ENCODE measurements at places on chromosomes 5 and 9.

GRCh38 chr5:10145923-10146401 is 103.7 kb downstream of the ATPSCKMT start:
- no peak for DNase-seq

DNA sequence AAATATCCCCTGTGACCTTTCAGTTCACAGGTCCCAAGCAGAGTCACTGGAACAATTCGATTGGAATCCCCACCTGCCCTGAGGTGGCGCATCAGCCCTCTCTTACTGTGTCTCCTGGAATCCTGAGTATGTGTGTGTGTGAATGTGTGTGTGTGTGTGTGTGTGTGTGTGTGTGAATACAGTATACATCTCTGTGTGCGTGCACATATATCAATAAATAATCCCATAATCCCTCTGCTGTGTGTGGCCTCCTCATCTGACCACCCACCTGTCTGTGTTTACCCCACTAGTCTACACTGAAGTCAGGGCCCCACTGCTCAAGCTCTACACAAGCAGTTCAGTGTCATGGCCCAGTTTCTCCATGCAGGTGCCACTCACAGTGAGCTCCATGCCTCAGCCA is 187.4 kb downstream of the ERCC6L2 start:
- DNase-seq, result no peak

GRCh38 chr5:129398026-129398678 is 61.9 kb upstream of the ADAMTS19 start:
- no peak for DNase-seq

- DNase-seq, result no peak
Measured at GRCh38 chr5:134146651-134147518, 29.9 kb downstream of the SKP1 start.

GRCh38 chr5:7078101-7078500 is 317.8 kb upstream of the ADCY2 start:
- no peak for DNase-seq

DNA sequence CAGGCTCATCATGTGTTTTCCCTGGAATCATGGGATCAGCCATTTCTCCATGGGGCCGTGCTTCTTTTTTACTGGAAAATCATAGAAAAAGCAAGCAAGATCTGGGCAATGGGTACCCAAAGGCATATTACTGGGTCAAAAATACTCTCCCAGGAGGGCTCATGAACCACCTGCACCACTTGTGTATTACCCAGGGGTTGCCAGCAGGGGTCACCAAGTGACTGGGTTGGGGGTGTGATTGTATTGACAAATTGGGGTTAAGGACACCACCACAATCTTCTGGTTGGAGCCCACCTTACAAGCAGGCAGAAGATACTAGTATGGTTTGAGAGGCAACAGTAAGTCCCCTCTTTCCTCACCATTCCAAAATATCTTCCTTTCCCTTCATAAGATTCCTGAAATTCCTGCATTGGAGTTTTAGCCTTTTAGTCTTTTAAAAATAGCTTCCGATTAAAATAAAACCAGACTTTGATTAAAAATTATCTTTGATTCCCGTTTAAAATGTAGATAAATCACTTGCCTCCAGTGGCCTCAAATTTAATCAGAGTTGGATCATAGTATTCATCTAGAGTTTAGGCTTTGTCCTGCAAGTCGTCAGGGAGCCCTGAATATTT is 603.3 kb downstream of the KIF4B start:
- DNase-seq, result peak; percentile 43

DNA sequence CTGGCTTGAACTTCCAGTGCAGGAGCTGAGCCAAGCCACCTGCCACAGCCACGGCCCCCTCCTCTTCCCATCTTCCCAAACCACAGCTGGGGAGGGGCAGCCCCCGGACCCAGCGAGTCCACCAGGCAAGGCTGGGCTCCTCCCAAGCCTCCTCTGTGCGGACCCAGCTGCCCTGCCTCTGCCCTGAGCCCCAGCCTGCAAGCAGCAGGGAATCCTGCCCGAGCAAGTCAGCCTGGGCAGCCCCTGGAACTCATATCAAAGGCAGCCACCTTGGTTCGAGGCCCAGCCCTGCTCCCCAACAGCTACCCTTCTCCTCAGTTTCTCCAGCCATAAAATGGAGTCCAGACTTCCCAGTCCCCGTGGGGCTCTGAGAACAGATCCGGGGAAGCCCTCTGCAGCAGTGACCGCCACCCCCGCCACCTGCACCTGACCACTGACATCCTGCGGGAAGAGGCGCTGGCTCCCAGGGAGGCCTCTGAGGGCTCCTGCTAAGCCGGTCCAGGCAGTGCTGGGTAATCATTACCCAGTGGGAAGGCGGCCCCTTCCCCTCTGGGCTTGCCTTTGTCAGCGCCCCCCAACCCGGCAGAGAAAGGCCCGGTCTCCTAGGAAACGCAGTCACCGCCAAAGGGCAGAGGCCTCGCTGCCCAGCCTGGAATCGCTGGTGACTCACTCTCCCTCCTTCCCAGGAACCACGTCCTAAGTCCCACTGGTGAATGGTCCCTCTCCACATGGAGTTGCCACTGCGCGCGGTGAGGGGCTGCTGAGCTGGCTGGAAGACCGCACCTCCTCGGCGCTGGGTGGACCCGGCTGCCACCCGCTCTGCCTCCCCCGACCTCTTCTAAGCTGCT is 1.5 kb downstream of the VAV2 start:
- DNase-seq, result no peak

GRCh38 chr5:56414066-56414465 is 180.9 kb upstream of the ANKRD55 start:
- no peak for DNase-seq

DNA sequence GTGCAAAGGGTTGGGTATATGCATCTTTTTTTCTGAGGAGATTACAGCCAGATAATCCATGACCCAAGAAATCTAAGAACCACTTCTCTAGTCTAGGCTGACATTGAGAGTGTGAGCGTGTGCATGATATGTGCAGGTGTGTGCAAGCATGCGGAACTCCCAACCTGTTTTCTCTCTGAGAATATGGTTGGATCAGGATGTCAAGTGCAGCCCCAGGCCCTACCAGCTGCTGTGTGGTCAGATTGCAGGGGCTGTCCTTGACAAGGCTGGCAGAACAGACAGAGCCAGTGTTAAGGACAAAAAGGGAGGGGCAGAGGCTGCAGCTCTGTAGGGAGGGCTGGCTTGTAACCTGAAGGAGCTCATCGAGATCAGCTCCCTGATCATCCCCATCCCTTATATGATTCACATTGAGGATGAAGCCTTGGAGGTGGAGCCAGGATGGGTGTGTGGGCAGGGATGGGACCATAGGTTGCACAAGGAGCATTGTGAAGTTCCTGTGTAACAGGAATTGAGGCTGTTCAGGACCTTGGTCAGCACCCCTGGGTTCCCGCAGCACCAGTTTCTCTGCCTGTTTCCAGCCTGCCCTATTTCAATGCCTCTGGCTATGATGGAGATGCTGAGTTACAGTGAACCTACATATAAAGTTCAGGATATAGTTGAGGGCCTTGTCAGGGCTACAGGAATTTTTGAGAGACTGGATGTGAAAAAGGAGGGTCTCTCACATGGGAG is 52.6 kb upstream of the ARAP3 start:
- peak; percentile 53 for DNase-seq

- no peak for DNase-seq
Measured at GRCh38 chr5:131384173-131384572, 120.3 kb downstream of the CDC42SE2 start.

- DNase-seq, result no peak
Measured at GRCh38 chr5:33807771-33808170, 84.0 kb downstream of the ADAMTS12 start.
